Activated CD4-positive, alpha-beta T cell treated with anti-CD3 and anti-CD28 coated beads for 24 hours (primary cell): ENCODE measurements at places on chromosomes 6 and 20.

DNA sequence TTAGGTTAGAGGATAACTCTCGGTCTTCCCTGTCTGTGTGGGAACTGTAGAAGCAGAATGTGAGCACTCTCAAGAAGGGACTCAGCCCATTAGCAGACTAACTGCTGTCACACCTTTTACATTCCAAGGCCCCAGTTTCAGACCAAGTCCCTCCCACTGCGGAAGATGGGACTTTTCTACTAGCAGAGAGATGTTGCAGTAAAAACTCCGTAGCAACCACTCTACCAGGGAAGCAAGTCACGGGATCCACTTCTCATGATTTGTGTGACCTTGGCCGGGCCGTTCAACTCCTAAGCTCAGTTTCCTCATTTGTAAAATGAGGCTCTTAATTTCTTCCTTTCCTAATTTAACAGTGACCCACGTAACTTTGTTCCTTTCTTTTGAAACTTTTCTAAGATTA, 77.1 kb upstream of the SLC4A11 start:
- no peak for DNase-seq

DNA sequence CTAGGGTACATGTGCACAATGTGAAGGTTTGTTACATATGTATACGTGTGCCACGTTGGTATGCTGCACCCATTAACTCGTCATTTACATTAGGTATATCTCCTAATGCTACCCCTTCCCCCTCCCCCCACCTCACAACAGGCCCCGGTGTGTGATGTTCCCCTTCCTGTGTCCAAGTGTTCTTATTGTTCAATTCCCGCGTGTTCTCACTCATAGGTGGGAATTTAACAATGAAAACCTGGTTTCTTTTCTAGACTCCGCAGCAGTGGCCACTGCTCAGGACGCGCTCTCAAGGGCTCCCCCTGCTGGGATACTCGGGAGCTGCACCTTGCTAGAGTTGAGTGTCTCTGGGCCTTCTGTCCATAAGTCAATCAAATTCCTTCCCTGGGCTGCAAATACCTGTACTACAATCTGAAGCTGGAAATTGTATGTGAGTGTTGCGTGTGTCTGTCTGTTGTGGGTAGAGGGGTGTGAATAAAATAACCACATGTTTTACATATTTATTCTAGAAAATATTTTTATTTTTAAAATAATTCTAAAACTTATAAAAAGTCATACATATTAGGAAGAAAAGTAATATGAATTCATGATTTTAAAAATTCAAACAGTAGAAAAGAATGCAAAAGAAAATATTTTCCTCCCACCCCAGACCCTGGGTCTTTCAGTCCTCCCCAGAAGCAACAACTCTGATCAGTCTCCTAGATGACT, 8.2 kb upstream of the CEP250 start:
- peak; percentile 92 for DNase-seq

DNA sequence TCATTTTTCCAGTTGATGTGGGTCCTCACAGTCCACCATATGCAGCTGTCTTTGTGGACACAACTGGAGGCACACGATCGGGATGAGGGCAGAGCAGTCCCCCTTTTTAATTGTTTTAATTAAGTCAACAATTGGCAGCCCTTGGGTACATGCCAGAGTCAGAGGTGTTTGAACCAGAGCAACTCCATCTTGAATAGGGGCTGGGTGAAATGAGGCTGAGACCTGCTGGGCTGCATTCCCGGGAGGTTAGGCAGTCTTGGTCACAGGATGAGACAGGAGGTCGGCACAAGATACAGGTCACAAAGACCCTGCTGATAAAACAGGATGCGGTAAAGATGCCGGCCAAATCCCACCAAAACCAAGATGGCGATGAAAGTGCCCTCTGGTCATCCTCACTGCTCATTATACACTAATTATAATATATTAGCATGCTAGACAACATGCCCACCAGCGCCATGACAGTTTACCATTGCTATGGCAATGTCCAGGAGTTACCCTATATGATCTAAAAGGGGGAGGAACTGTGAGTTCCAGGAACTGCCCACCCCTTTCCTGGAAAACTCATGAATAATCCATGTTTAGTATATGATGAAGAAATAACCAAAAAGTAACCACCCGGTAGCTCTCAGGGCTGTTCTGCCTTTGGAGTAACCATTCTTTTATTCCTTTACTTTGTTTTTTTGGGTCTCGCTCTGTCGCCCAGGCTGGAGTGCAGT, 31.8 kb upstream of the BLCAP start:
- DNase-seq, result no peak

GRCh38 chr20:23387118-23387443, 25.1 kb downstream of the GZF1 start:
- no peak for DNase-seq

- DNase-seq, result no peak
Observed at GRCh38 chr20:53448875-53449274, 144.8 kb downstream of the ZNF217 start.

DNA sequence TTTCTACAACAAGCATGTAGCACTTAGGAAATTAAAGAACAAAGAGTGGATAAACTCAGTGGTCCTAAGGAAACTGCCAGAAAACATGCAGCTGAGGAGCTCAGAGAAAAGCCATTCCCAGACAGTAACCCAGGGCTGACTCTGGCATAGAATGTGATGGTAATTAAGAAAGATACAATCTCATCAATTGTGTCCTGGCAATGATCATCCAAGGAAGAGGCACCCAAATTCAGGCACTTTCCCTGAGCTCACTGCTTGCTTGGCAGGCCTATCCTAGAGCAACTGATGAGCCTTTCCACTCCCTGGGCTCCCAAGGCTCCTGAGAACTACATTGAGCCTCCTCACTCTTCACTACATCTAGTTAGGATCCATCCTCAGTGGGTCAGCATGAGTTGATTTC, 16.2 kb downstream of the EIF2S2 start:
- DNase-seq, result no peak

DNA sequence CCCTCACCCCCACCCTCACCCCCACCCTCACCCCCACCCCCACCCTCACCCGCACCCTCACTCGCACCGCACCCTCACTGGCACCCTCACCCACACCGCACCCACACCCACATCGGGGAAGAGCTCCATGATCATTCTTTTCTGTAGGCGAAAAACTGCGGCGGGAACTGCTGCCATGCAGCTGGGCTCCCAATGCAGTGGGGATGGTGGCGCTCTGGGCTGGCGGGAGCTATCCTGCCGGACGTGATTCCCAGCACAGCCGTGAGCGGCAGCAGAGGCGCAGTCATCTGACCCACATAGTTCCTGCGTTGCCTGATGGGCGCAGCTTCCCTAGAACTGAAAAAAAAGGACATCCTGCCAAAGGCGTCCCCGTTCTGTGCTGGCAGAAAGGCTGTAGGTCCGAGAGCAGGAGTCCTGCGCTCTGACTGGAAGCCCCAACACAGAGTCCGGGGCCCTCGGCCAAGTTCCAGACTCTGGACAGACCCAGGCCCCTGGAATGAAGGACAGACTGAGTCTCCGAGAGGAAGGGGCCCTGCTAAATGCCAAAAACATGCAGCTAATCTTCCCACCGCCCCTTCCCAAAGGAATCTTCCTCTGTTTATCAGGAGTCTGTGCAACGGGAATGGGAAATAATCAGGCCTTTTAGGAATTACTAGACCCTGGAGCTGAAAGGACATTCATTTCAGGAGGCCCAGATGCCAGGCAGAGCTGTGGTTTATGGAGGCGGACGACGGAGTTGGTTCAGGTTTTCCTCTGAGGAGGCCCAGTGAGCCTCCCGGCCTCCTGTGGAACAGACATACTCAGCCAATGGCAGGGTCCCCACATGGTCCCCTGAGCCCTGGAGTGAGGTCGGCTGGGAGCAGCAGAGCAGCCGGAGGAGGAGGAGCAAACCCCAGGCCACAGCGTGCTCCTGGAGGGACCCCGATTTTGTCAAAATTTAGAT, 14.1 kb upstream of the TCFL5 start:
- no peak for DNase-seq

- DNase-seq, result no peak
Observed at GRCh38 chr20:1144401-1145172, 26.2 kb downstream of the PSMF1 start.

GRCh38 chr6:163955096-163955495, 540.6 kb downstream of the QKI start:
- DNase-seq, result no peak

DNA sequence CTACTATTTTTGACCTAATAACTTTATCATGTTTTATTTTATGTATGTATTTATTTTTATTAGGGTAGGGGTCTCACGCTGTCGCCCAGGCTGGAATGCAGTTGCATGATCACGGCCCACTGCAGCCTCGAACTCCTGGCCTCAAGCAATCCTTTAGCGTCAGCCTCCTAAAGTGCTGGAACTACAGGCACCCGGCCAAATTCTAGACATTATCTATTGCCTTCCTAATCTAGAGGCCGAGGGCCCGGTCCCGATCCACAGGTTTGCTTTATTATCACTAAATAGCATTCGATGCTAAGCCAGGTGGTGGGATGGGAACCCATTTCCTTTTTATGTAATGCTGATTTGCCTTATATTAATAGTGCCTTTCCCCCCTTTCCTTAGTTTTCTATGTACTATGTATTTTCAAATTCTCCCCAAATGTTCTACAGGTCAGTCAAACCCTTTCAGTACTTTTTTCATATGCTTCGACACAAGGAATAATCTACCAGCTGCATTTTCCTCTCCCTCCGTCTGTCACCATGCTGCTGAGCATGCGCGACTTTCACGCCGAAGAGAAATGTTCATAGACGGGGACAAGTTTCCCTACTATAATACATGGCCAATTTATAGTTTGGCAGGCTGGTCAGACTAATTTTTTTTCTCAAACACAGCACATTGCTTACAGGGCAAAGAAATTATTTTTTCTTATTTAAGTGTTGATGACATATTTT, 6.4 kb downstream of the SERPINB6 start:
- DNase-seq, result no peak

GRCh38 chr6:16157492-16157891, 28.6 kb downstream of the MYLIP start:
- DNase-seq, result no peak

- DNase-seq, result no peak
Observed at GRCh38 chr6:123117145-123117908, 121.3 kb downstream of the CLVS2 start.

- no peak for DNase-seq
Observed at GRCh38 chr6:38897507-38897906, 151.1 kb upstream of the GLP1R start.

DNA sequence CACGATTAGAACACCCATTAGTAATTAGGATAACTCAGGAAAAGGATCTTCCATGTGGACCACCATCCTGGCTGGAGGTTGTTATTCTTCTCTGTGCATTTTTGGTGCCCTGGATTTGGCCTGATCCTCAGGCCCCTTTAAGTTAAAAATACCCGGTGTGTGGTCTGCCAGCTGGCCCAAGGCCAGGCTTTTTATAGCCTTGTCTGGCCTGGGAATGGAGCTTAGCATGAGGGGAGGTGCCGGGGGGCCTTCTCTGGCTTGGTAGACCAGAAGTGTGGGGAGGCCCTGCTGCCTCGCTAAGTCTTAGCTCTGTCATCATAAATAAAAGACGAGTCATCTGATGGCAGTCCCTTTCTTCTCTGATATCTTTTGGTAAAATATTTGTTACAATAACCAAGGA, 71.4 kb downstream of the ARID1B start:
- DNase-seq, result no peak

- DNase-seq, result no peak
Observed at GRCh38 chr6:46419576-46420002, 71.7 kb downstream of the RCAN2 start.

DNA sequence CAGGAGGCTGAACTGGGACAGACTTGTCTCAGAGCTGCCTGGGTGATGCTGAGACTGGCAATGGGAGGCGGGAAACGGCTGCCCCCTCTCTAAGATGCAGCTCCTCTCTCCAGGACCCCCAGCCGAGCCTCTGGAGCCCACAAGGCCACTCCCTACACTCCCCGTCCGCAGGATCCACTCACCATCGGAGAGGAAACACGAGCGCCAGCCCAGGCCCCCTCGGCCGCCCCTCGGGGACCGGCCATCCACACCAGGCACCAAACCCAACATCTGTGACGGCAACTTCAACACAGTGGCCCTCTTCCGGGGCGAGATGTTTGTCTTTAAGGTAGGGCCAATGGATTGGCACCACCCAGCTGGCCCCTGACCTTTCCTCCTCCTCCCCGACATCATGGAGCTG, 10.8 kb downstream of the MMP24OS start:
- no peak for DNase-seq

DNA sequence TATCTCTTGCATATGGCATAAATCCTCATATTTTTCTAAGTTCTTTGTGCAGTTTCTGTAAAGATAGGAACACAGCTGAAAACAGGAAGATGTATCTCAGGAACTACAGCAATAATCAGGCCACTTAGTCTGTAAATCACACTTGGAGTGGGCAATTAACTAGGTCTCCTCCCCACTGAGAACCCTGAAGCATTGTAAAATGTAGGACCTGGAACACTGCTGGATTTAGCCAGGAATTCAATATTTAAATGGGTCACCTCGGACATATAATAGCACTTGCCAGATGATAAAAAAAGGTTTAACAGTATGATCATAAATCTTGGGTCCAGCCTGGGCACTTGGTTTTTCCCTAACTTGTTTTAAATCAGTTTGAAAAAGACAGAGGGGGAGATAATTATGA, 155.0 kb downstream of the GRM1 start:
- no peak for DNase-seq

DNA sequence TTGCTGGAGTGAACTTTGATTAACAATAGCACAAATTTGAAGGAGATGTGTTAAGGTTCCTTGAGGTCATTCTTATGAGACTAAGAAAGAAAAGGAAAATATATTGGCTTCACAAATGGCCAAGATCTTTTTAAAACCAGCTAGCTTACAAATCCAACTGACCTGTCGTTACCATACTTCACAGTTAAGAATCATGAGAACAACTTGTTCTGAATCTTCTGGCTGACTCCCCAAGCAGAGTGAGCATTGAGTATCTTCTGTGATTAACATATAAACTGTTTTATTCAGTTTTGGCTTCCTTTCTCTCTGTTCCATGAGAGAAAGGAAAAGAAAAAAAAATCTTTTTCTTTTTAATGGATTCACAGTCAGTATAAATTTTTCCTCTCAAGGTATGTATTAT, 277.1 kb downstream of the KHDC1L start:
- DNase-seq, result no peak

DNA sequence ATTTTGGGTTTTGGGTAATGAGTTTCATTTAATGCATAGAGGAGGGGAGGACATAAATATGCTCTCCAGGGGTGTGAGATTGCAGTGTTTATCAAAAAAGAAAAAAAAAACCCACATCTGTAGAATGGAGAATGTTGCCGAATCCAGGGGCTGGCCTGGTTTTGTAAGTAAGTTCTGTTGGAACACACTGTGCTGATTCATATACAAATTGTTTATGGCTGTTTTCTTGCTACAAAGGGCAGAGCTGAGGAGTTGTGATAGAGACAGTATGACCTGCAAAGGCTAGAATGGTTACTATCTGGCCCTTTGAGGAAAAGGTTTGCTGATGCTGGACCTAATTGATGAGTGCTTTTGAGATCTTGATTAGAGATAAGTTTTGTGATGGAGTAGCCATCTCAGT, 30.4 kb downstream of the SCAF8 start:
- no peak for DNase-seq

DNA sequence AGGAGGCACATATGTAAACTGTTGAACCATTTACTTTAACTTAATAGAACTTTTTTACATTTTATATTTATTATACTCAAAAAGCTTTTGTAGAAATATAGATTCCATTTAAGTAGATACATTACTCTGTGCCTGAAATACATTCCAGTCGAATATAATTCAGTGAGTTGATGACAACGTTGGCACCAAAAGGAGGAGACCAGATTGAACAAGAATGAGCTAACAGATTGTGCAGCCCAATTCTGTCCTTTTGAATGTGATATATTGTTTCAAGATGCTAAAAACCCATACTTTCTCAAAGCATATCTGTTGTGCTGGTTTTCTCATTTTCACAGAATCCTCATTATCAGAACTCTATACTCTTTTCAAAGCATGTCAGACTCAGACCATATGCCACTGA, 147.4 kb upstream of the SIM1 start:
- DNase-seq, result no peak
